ENCODE measurements at places on chromosomes 5 and 9. TPM values are rescaled to one million over a fixed set of nuclear protein-coding genes. Genes with fewer than 3 reads are reported as not detected.
A peak's percentile ranks its signal among the peaks of the same experiment; 100 is the strongest.

The PLCXD3 gene
- 0.68 TPM for total RNA-seq

The FAM151B gene
- 3.8 TPM for total RNA-seq

The CETN3 gene
- not detected for total RNA-seq

- DNase-seq: no peak
Measured at GRCh38 chr5:1952444-1953099, 69.8 kb upstream of the IRX4 start.

GRCh38 chr5:147966829-147967228 is 60.5 kb upstream of the C5orf46 start:
- DNase-seq: no peak

- peak; percentile 88 for DNase-seq
Measured at GRCh38 chr9:127802576-127803443, at the start of gene FPGS. Gene FPGS, plus strand, starts transcription at chr9:127802882. Its CDS starts 43 bp downstream, at chr9:127802925.

- peak; percentile 35 for DNase-seq
Measured at GRCh38 chr9:68637020-68637419, 68.0 kb upstream of the PIP5K1B start.

DNA sequence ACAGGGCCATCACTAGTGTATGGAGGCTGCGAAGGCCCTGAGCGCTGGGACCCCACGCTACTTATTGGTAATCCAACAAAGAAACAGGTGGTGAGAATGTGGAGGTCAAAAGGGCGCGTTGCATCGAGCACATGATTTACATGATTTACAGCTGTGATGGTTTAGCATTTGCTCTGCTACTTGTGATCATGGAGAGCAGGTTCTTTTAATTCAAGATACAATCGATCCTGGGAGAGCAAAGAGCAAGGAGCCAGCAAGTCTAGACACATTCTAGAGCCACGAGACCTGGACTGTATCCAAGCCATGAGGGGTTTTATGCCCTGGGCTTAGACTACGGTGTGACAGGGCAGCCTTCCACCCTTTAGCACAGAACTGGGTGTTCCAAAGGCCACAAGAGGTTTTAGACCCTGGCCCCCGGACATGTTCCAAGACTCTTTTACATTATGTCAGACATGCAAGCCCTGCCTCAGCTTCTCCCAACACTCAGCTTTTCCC is 47.0 kb upstream of the CLK4 start:
- DNase-seq: no peak

- DNase-seq: peak; percentile 64
Measured at GRCh38 chr5:160369990-160370712, at the start of gene C1QTNF2. Gene C1QTNF2, minus strand, starts transcription at chr5:160370626. Its CDS starts 15,615 bp downstream, at chr5:160355011.

- no peak for DNase-seq
Measured at GRCh38 chr9:77817590-77818311, 169.6 kb upstream of the GNA14 start.

- DNase-seq: no peak
Measured at GRCh38 chr5:179906294-179906794, 1.4 kb downstream of the TBC1D9B start.

DNA sequence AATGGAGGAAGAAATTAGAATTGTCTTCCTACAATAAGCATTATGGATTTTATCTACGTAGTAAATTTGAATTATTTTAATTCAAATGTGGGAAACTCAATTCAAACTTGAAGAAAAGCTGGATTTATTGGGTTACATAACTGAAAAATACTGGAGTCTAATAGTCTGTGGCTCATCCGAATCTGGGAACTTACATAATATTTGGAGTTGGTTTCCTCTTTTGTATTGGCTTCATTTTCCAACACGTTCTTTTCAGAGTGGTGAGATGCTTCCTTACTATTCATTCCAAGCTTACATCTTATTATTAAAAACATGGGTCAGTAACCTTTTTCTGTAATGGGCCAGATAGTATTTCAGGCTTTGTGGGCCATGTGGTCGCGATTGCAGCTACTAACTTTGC is 164.8 kb downstream of the ARHGAP26 start:
- DNase-seq: no peak

DNA sequence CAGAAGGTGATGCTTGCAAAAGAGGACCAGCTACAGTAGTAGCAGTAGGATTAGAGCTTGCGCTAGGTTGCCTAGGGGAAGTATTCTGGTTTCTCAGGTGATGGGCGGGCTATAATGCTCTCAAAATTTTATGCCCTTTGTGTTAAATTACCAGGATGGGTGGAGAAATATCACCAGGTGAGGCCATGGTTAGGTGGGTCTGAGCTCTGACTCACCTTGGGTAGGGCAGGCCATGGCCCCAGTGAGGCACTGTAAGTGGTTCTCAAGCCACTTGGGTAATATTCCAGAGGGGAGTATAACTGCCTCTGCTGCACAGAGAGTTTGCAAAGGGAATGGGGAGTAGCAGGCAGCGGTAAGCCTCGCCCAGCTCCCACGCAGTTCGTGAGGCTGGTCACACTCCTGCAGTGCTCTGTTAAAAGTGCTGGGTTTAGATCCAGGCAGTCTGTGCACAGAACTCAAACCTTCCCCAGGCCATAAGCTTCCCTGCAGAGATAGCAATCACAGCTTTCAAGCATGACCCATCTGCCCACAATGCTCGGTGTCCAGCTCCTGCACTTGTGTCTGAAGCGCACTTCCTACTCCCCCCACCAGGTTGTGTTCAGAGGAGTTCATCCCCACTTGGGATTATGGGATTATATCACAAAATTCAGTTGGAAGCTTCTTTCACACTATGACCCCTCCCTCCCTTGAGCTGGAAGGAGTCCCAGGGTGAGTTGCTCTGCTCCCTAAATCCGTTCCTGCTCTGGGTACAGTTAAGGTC is 575.0 kb downstream of the CHSY3 start:
- DNase-seq: no peak

DNA sequence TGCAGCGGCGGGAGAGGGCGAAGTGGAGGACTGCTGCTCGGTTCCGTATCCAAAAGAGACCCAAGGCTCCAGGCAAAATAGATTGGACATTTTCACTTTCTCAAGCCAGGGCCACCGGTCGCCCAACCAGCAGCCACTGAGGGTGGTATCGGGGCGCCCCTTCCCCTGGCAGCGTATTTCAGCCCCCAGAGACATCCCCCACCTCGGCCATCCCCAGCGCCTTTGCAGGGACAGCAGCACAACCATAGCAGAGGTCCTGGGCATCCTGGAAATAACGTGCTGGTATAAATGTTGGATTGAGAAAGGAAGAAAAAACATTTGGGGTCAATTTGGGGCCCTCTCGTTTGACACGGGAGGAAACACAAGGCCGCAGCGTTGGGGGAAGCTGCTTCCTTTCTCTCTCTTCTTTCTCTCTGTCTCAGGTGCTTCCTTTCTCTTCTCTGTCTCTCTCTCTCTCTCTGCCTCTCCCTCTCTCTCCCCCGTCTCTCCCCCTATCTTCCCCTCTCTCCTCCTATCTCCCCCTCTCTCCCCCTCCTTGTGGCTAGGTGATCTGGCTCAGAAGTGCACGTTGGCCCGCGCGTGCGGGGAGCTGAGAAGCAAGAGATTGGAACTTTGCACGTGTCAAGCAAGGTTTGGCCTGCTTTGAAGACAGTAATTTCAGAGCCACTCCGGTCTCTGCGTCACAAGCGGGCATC is 624 bp upstream of the RETREG1 start:
- peak; percentile 14 for DNase-seq

- DNase-seq: no peak
Measured at GRCh38 chr9:35940458-35941407, 17.2 kb downstream of the OR2S2 start.

GRCh38 chr9:111458139-111459009 is 25.8 kb downstream of the ECPAS start:
- no peak for DNase-seq

DNA sequence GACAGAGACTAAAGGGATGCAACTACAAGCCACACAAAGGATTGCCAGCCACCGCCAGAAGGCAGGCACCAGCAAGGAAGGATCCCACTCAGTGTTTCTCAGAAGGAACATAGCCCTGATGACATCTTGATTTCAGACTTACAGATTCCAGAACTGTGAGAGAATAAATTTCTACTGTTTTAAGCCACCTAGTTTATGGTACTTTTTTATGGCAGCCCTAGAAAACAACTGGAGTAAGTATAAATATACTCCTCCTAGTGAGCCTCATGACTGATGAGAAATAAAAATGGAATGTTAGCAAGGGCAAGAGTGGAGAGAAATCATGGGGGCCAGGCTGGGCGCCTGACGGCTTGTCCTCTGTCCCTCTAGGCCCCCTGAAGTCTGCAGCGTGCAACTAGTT is 307.3 kb downstream of the PIK3R1 start:
- no peak for DNase-seq

GRCh38 chr9:116193636-116194035 is 40.0 kb downstream of the PAPPA start:
- DNase-seq: no peak
